ENCODE measurements at places on chromosomes 16 and 17. TPM values are rescaled to one million over a fixed set of nuclear protein-coding genes. Genes with fewer than 3 reads are reported as not detected.

The NGFR gene
- 0.17 TPM for total RNA-seq

The FOXF1 gene
- total RNA-seq = not detected

The C17orf107 gene
- total RNA-seq = 1.3 TPM

The ERBB2 gene
- 3.3 TPM for total RNA-seq

The USP22 gene
- total RNA-seq = 128 TPM

The RHBDL3 gene
- 0.32 TPM for total RNA-seq

The HNF1B gene
- 1.8 TPM for total RNA-seq

The MBTPS1 gene
- 58.2 TPM for total RNA-seq

The CCL17 gene
- total RNA-seq = 0.56 TPM

The RNF112 gene
- total RNA-seq = 0.96 TPM

The CDH16 gene
- not detected for total RNA-seq

The HS3ST3B1 gene
- total RNA-seq = 53.9 TPM

The SLC13A2 gene
- total RNA-seq = not detected

The SLC38A8 gene
- total RNA-seq = not detected

The MED13 gene
- total RNA-seq = 70.7 TPM

The BAIAP3 gene
- 1.8 TPM for total RNA-seq

The TEPSIN gene
- 55.5 TPM for total RNA-seq

The DNAI2 gene
- total RNA-seq = 0.69 TPM

The SMIM36 gene
- not detected for total RNA-seq

The ENPP7 gene
- not detected for total RNA-seq

The SEPTIN12 gene
- total RNA-seq = not detected

The SLC35G6 gene
- total RNA-seq = not detected

The CAMTA2 gene
- 95.0 TPM for total RNA-seq

The TMEM235 gene
- not detected for total RNA-seq

The CACNG4 gene
- not detected for total RNA-seq

The HOXB3 gene
- total RNA-seq = 10.3 TPM

The SPNS2 gene
- 0.24 TPM for total RNA-seq

The KRT36 gene
- total RNA-seq = not detected
